ENCODE measurements at places on chromosomes 3 and 15.

DNA sequence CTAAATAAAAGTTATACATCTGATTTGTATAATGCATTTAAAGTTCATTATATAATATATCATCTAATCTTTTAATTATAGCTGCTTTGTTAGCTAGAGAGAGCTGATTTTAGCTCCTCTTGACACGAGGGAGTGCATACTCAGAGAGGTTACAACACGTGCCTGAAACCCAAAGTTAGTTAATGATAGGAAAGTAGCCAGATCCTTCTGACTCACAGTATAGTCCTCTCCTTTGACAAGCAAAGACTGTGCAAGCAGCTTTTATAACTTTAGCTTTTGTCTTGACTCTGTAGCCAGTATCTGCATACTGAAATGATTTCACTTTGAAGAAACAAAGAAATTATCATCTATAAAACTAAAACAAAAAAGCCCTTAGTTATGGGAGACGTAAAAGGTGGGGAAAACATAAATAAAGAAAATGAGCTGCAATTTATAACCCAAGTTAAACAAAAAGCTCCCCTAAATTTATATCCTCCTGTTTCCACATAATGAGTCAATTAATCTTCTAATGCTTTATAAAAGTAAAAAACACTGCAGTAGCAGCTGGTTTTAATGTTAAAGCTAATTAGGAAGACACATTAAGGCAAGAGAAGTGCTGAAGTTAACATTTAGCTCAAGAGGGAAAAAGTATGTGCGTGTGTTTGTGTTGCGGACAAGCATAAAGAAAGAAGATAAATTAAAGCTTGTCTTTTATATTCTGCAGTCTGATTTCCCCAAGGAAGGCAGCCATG, 13.1 kb downstream of the GABRR3 start:
- DNase-seq: no peak

DNA sequence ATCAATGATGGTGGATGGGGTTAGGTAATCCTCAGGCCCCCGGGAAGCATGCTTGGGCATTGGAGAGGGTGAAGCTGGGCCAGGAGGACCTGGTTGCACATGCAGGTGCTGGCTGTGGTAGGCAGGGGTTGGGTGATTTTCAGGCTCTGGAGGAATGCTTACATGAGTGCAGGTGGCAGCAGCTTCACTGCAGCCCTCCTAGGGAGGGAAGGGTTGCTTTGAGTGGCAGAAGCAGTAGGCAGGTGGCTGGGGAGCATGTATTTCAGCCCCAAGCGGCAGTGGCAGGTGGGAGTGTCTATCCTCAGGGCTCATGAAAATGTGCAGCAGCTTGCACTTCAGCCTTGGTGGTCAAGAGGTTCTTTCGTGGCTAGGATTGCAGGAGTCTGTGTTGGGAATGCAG, 230.0 kb upstream of the CTNNB1 start:
- DNase-seq: no peak

- DNase-seq: peak; percentile 10
These were observed 54.2 kb downstream of the CCDC54 start for GRCh38 chr3:107431246-107432012.

- DNase-seq: no peak
These were observed 165.4 kb downstream of the CTNNB1 start for GRCh38 chr3:41364736-41365135.

DNA sequence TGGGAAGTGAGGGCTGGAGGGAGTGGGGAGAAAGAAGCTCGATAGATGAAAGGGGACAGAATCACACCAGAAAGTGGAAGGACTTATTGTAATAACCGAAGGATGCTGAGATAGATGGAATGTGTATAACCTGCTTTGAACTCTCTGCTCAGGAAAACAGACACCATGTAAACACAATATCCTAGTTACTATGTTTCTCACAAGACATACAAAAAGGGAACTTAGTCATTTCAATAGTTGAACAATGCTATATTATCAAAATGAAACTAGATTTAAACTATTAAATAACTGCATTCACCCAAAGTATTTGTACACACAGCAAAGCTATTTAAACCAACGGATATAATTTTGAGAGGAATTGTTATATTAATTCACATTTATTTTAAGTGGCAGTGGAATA, 108.3 kb upstream of the GADL1 start:
- no peak for DNase-seq

- DNase-seq: no peak
These were observed 42.9 kb downstream of the CFAP20DC start for GRCh38 chr3:59006634-59007517.

GRCh38 chr15:77497942-77498361, 77.3 kb downstream of the HMG20A start:
- no peak for DNase-seq
